ENCODE measurements at places on chromosomes 5 and 9. TPM values are rescaled to one million over a fixed set of nuclear protein-coding genes. Genes with fewer than 3 reads are reported as not detected.
A peak's percentile ranks its signal among the peaks of the same experiment; 100 is the strongest.

- peak overlapping the region; percentile 71 for H3K4me3 ChIP-seq
- peak; percentile 51 for DNase-seq
- peaks cover 36% of the 10 kb centered on the region for H3K4me1 ChIP-seq
- H3K36me3 ChIP-seq: peaks cover 35% of the 10 kb centered on the region
Measured at GRCh38 chr5:179731791-179732411, 721 bp upstream of the MAML1 start.

PCDHGB1 gene
- total RNA-seq: not detected

DNA sequence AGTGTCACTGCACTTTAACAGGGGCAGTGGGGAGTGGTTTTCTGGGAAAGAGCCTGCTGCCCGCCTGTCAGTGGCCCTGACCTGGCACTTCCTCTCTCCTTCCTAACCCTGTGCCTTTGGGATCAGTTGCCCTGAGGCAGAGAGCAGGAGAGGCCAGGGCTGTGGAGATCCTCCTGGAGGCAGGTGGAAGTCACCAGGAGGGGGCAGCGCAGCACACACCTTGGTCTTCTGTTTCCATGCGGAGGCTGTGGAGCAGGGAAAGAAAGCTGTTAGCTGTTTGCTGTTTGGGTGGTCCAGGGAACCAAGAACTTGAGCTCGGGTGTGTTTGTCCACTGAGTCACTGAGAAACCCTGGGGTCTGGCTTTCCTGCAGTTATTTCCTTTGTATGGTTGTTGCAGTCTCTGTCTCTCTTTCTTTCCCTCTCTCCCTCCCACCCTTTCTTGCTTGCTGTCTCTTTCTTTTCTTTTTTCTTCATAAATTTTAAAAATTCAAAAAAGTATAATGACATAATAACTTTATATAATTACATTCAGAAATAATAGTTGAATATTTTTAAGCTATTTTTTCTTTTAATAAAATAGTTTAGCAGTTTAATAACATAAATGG is 28.1 kb downstream of the NTRK2 start:
- no peak overlapping the region for H3K4me3 ChIP-seq
- peaks cover 10% of the 10 kb centered on the region for H3K27me3 ChIP-seq
- peak; percentile 61 for DNase-seq
- H3K36me3 ChIP-seq: no peaks in the 10 kb centered on the region

ARPC5L gene
- 123 TPM for total RNA-seq

FASTKD3 gene
- total RNA-seq: 4.0 TPM

- no peak overlapping the region for H3K4me3 ChIP-seq
- H3K27me3 ChIP-seq: no peaks in the 10 kb centered on the region
- H3K27ac ChIP-seq: no peak overlapping the region
- no peak for DNase-seq
Measured at GRCh38 chr5:151255621-151256286, 2.8 kb downstream of the GM2A start.

All from activated naive CD4-positive, alpha-beta T cell treated with anti-CD3 and anti-CD28 coated beads for 36 hours (primary cell).